Stimulated activated CD8-positive, alpha-beta memory T cell treated with anti-CD3 and anti-CD28 coated beads, Interleukin-7, amount 100 ng/mL, for 4 hours (primary cell): ENCODE measurements at places on chromosomes 11 and 22.

DNA sequence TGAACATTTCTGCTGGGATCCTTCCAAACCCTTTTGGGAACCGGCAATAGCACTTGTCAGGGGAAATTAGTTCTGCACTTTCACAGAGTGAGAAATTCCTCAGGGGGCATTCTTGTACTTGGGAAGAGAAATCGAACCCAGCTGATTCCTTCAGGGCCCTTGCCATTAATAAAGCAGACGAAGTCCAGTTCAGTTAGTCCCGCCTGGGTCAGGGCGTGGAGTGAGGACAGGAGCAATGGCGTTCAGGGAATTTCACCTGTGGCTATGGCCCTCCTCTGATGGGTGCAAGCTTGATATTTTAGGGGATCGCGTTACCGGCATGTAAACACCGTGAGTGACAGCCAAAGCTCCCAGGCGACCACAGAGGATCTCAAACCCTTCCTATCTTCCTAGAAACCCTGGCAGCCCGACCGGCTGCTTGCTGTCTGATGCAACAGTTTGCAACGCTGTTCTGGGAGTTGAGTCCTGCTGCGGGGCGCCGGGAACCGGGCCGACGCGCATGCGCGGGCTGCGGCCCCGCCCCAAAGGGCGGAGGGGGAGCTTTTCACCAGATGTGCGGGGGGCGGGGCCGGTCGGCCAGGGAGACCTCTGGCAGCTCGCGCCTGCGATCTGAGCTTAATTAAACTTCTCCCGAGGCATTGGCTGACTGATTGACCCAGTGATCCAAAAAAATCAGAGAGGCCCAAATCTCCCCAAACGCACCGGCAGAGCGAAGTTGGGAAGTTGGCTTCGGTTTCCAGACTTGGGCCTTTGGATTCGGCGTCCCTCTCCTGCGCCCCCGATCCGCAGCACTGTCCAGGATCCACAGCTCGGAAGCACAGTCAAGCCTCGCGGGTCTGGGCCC, 34.3 kb upstream of the CREB3L1 start:
- DNase-seq = peak; percentile 86

DNA sequence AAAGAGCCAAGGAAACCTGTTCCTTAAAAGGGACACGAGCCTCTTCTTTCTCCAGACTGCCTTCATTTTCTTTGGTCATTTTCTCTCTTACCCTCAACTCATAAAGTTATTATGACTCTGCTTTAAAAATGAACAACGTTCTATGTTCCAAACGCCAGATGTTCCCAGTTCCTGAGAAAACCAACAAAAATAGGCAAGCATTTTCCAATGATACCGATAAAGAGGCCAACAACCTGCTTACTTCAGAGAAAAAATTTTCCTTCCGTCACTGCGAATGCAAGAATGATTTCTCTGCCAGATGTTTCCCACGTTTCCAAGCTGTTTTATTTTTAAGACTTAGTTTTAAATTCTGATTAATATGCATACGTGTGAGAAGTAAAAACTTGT, 315 bp upstream of the TRPC6 start:
- DNase-seq = no peak

DNA sequence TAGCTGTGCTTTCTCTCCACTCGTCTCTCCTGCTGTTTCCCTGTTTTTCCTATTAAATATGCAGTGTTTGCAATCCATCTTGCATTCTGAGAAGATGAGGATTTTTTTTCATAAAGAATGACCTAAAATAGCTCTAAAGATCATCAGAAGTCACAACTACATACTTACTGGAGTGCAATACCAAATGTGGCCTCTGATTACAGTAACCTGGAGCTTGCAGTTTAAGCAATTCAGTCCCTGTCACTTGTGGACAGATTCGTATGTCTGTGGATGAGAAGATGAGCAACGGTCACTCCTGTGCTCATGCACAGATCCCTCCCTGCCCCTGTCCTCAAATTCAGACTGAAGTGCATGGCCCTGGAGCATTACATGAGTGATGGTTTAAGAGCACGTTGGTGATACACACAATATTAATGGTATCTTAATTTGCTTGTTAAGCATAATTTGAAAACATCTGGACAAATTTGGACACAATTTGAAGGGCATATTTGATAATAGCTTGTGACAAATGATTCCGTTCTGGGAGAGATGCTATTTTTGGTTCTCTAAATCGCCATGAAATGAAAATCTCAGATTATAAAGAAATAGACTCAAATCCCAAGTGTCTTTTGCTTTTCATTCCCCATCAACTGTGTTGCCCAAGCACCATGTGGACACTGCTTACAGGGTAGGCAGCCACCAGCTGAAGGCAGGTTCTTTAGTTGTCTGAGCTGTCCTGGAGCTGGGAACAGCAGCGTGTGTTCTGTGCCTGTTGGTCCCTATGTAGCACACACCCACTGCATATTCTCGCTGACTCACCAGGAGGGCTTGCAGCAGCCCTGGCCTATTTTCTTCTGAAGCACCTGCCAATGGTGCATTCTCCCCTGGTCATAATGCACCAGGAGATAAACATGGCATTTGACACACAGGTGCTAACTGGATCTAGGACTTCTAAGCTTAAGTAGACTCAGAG, 32.6 kb upstream of the PRAME start:
- no peak for DNase-seq

DNA sequence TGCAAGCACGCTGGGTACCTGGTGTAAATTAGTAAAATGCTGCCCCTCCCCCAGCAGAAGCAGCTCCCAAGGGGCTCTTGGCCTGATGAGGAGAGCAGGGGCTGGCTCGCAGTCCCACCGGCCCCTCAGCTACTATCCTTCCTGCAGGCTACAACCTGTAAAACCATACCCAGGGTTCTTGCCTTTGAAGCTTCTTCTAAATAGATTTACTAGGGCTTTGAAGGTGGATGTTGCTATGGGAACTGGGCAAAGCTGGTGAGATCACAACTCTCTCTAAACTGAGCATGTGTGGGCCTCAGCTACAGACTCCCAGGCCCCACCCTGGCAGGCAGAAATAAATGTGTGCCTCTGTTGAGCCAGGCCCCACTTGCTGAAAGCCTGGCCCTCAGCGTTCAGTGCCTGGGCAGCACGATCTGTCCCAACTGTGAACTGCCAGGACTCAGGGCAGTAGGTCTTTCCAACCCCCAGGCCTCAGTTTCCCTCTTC, 18.5 kb downstream of the CD5 start:
- no peak for DNase-seq

GRCh38 chr22:41857155-41857859, 24.4 kb downstream of the SREBF2 start:
- peak; percentile 76 for DNase-seq

GRCh38 chr22:45994491-45995404, 17.8 kb upstream of the WNT7B start:
- DNase-seq = peak; percentile 50

DNA sequence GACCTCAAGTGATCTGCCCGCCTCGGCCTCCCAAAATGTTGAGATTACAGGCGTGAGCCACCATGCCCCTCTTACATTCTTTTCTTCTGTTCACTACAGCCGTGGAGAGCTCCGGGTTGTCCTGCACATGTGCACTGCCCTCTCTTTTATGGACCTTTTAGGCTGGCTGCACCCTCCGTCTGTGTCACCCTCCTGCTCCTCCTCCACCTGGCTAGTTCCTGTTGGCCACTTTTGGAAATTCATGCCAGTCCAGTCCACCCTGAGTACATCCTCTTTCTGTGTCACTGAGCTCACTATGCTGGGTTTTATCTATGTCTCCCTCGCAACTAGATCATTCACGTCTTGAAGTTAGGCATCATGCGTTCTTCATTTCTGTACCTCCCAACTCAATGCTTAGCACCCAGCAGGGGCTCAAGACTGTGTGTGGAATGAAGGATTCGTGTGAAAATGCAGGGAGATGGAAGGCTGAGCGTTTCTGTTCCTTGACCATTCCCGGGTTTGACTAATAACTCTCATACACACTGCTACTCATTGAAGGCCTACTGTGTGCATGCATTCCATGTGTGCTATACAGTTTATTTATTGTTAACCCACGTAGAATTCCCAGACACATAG, 60.6 kb downstream of the PTPRJ start:
- DNase-seq = no peak

GRCh38 chr11:1087961-1088926, 13.6 kb downstream of the MUC2 start:
- no peak for DNase-seq

- DNase-seq = no peak
Observed at GRCh38 chr11:110125632-110126031, 32.4 kb downstream of the ZC3H12C start.

GRCh38 chr22:41862530-41863266, 29.8 kb downstream of the SREBF2 start:
- no peak for DNase-seq
